ENCODE measurements at places on chromosomes 13 and 19.
A peak's percentile ranks its signal among the peaks of the same experiment; 100 is the strongest.

DNA sequence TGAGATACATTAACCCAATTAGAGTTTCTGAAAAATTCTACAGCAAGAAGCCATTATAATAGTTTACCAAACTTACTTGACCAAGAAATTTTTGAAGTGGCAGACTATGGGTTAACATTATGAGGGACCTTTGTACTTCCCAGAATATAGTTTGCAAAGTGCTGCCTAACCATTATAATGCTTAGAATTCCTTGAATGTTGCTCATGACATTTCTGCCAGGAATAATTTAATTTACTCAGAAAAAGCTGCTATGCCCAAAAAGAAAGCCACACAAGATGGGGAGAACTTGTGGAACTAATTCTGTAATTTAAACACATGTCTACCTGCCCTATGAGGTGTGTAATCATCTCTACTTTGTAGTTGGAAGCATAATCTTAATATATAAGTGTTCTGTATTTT is 58.1 kb upstream of the MYCBP2 start:
- DNase-seq: no peak

DNA sequence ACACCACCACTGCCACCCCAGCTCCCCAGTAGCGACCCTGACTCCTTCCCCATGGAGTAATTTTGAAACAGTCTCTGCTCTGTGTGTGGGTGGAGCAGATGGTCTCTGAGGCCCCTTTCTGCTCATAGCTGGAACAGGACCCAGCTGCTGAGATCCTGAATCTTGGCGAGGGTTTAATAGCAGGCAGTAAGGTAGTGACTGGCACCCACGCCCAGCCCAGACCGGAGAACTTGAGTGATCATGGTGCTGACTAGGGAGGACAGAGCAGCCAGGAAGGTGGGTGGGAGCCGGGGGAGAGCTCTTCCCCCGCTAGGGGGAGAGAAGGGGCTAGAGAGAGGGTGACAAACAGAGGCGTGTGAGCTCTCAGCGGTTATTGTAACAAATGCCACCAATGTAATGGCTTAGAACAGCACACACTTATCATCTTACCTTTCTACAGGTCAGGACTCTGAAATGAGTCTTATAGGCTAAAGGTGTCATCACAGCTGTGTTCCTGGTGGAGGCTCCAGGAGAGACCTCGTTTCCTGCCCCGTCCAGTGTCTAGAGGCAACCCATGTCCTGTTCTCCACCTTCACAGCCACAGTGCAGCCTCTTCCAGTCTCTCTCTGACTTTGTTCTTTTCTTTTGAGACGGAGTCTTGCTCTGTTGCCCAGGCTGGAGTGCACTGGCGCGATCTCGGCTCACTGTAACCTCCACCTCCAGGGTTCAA is 7.2 kb upstream of the ACER1 start:
- no peak for DNase-seq

GRCh38 chr13:104385404-104385803 is 1319.2 kb upstream of the SLC10A2 start:
- DNase-seq: no peak

GRCh38 chr13:98896083-98896867 is 81.6 kb downstream of the DOCK9 start:
- no peak for DNase-seq

GRCh38 chr13:27704681-27705080 is 83.0 kb downstream of the POLR1D start:
- DNase-seq: no peak

DNA sequence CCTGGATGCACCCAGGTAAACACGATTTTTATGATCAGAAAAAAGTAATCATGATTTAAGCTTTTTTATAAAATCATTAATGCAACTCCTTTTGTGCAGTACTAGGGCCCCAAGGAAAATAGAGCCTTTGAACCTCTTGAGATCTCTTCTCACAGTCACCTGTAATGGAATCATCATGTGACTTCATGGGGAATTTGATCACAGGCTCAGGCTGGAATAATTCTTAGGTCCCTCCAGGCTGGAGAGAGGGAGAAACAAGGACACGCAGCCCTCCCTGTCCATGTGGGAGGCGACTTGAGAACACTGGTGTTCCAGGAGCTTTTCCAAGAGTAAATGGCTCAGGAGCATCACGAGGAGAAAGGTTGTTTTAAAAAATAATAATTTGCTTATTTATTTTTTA is 156.1 kb downstream of the NUFIP1 start:
- DNase-seq: no peak

DNA sequence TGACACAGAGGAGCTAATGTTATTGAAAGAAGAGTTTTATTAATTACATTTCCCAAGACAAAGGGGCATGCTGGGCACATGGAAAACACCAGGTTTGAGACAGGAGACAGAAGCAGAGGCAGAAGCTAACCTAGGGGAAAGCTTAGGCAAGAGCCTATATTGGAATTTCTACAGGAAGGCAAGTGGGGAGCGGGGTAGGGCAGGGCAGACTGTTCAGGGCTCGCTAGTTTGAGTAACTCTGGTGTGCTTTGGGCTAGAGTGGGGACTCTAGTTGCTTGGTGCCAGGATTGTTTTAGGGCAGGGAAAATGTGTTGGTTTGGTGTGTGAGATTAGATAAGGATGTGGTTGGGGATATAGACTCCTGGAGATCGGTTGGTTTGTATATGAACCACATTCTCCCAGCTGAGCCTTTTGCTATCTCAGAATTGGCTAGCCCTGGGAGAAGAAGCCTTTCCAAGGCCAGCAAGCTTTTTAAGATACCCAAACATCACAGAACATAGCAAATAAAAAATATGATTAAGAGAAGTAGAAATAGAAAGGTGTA is 8.4 kb upstream of the UFM1 start:
- no peak for DNase-seq

- peak; percentile 23 for DNase-seq
Observed at GRCh38 chr19:48746738-48747575, at the start of gene IZUMO1. Gene IZUMO1, minus strand, starts transcription at chr19:48746909. Its CDS starts 1,050 bp downstream, at chr19:48745859.

DNA sequence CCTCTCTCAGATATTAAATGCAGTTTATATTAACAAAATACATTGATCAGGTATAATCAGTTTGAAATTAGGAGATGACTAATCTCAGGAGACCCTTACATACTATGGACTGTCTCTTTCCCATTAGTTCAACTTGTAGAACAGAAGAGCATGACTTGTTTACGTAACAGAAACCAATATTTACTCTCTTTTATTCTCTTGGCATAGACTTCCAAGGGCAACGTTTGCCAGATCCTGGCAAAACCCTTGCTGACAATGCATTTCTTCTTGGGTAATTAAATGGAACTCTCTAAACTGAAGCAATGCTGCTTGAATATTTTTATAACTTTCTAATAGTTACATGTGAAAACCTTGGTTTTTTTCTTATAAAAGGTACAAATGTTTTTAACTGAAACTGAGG is 68.3 kb upstream of the MYO16 start:
- no peak for DNase-seq

DNA sequence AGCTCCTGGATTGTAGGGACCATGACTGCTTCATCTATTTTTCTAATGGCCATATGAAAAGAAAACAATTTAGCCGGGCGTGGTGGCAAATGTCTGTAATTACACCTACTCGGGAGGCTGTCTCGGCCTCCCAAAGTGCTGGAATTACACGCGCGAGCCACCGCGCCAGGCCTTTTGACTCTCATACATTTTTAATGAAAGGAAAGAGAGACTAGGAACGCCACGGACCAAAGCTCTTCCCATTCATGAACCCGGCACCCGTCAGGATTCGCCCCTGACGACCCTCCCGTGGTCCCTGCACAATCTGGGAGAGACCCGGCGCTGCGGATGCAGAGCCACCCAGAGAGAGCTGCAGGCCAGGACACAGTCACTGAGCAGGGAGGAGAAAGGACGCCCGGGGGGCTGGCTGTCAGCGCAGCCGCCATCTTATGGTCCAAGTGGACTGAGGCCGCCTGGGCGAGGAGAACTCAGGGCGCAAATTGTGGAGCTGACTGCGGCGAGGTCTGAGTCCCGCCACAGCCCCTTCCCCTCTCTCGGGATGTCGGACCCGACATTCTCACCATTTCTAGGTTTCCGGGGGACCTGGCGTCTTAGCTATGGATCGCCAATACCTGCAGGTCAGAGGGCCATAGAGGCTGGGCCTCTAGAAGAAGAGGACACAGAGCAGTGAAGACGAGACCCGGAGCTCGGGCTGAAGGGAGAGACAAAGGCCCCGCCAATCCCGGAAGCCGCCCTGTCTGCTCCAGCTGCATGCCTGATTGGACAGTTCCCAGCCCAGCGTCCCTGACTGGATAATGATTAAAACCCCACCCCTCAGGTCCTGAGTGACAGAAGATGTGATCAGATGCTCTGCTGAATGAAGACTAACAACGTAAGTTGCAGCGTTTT is at the start of gene ZNF681:
Gene ZNF681 (minus strand): TSS at position 705 of the 888 bp plus-strand sequence. CDS start 142 bp downstream, at position 563.
- peak; percentile 75 for DNase-seq

DNA sequence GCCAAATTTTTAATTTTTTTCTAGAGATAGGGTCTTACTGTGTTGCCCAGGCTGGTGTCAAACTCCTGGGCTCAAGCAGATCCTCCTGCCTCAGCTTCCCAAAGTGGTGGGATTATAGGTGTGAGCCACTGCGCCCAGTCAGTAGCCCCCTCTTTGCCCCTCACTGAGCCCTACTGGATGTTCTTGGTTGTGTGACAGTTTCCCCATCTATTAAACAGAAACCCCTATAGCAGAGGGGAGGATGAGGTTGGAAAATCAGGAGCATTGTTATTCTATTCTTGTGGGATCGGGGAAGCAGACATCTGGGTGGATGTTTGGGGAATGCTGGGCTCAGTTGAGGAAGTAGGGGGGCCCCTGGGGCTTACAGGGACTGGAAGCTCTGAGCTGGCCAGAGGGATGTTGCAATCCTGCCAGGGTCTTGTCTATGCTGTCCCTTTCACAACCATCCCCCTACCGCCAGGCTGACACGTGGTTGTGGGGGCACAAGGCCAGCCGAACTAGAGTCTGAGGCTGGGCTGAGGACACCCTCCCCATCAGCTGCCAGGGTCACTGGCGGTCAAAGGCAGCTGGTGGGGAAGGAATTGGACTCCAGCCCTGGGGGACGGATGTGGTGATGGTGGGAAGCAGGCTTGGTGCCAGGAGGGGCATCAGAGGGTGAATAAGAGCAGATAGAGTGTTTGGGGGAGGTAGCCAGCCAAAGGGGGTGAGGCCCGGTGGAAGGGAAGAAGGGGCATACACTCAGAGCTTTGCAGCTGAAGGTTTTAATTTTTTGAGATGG is 10.9 kb downstream of the APOC1 start:
- no peak for DNase-seq

GRCh38 chr13:113895436-113895835 is 31.6 kb upstream of the GAS6 start:
- no peak for DNase-seq

GRCh38 chr19:46546194-46546896 is 50.7 kb upstream of the PNMA8B start:
- DNase-seq: no peak

DNA sequence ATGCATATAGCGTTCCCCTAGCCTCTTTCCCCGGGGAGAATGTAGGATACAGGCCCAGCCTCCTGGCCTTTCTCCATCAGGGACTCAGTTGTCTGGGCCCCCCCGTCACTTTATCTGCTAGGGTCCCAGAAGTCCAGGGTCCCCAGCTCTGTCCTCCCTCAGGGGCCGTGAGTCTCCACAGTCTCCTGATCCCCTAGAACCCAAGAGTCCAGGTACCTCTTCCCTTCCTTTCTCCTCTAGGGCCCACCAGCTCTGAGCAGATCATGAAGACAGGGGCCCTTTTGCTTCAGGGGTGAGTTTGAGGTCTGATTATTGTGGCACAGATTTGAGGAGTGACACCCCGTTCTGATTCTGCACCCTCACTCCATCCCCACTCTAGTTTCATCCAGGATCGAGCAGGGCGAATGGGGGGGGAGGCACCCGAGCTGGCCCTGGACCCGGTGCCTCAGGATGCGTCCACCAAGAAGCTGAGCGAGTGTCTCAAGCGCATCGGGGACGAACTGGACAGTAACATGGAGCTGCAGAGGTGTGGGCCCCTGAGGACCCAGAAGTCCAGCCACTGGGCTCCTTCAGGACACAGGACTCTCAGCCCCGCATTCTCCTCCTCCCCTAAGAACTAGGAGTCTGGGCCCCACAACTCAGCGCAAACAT is 758 bp downstream of the BAX start:
- DNase-seq: no peak

- no peak for DNase-seq
Observed at GRCh38 chr13:27193496-27193895, 21.9 kb upstream of the USP12 start.

DNA sequence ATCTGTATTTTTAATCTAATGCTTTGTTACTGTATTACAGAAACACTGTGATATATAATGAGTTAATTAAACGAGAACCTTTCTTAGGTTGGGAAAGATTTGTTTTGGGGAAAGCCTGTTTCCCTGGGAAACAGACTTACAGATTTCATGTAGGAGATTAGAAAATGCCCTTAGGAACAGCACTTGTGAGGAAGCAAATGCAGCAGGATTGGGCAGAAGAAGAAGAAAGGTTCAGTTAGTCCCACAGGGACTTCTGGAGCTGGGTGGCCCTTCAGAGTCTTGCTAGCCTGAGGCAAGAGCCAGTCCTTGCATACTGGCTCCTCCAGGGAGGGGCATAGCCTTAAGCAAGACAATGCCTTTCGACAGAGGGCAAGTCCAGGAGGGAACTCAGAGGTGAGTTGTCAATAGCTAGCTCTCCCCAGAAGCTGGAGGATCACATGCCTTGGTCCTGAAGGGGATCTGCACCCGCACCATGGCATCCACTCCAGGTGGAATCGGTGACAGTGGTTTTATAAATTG is 36.8 kb downstream of the N4BP2L1 start:
- DNase-seq: no peak

- no peak for DNase-seq
Observed at GRCh38 chr19:18196511-18196845, 3.5 kb downstream of the MPV17L2 start.

DNA sequence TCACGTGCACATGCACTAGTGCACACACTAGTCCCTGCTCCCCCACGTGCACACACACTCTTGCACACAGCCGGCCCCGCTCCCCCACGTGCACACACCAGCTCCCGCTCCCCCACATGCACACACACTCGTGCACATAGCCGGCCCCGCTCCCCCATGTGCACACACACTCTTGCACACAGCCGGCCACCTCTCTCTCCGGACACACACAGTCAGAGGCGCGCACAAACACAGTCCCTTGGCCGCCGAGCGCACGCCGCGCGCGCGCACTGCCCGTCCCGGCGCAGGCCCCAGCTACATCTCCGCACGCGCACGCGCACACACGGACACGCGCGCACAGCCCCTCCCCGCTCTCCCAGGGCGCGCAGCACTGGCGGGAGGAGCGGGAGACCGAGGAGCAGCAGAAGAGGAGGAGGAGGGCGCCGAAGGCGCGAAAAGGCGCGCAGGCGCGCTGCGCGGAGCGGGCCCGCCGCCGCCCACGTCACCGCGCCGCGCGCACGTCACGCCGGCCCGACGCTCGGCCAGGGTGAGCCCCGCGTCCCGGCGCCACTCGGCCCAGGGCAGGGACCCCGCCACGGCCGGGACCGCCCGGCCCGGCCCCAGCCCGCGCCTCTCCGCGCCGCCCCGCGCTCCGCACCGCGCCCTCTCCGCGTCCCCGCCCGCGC is at the start of gene TFDP1:
Gene TFDP1 (plus strand): TSS at position 549 of the 665 bp plus-strand sequence. CDS start 1,085 bp downstream, outside the sequence.
- DNase-seq: peak; percentile 39

DNA sequence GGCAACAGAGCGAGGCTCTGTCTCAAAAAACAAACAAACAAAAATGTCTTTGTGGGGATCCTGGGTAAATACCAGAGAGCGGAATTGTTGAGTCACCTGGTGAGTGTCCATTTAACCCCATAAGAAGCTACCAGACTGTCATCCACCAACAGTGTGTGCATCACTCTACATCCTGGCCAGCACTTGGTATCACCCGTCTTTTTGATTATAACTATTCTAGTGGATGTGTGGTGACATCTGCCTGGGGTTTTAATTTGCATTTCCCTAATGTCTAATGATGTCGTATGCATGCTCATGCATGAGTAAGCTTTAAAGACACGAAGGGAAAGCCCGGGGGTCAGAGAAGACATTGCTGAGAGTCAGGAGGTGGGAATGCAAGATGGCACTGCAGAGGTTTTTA is 126.7 kb upstream of the MRI1 start:
- DNase-seq: no peak

Data from CD4-positive, alpha-beta T cell (primary cell).